Metanephros (tissue), 2 donors: ENCODE measurements at places on chromosomes 5 and 9. TPM values are rescaled to one million over a fixed set of nuclear protein-coding genes. Genes with fewer than 3 reads are reported as not detected.

The KIAA1958 gene
- 22.1 TPM for total RNA-seq

The TTC16 gene
- total RNA-seq = 0.18 TPM

The CDO1 gene
- 70.7 TPM for total RNA-seq

The FOXD1 gene
- 13.9 TPM for total RNA-seq
